ENCODE measurements at places on chromosomes 1 and 21. TPM values are rescaled to one million over a fixed set of nuclear protein-coding genes. Genes with fewer than 3 reads are reported as not detected.
A peak's percentile ranks its signal among the peaks of the same experiment; 100 is the strongest.

DNA sequence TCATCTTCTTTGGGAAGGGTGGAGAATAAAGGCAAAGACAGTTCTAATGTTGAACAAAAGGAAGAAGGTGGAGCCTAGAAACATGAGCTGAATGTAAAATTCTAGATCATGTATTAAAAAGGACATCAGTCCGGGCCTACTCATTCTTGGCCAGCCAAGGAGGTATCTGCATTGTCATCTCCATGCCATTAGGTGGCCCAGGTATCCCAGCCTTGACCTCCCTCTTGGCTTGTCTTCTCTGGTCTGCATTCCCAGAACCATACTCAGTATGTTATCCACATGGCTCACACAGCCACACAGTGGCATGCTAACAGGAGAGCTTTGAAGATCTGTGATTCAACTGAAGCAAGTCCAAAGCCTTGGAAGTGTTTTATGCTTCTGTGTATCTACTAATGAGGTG lies 369.8 kb upstream of the KAZN start:
- no peaks in the 10 kb centered on the region for H3K4me1 ChIP-seq
- no peak for DNase-seq
- no peak overlapping the region for H3K4me3 ChIP-seq
- no peaks in the 10 kb centered on the region for H3K27me3 ChIP-seq

DNA sequence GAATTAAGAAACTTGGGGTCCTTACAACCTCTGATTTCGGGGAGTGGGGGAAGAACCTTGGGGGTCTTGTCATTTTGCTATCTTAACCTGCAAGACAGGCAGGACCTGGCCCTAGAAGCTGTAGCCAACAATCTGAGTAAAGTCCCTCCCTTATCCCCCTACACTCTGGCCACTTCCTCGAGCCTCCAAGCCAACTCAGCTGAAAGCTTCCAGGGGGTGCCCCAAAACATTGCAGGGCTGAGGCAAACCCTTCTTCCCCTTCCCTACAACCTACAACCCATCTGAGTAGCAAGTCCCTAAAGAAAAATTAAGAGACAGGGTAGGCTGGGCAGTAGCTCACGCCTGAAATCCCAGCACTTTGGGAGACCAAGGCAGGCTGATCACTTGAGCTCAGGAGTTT lies 5.0 kb downstream of the CERS2 start:
- H3K4me3 ChIP-seq = no peak overlapping the region
- peaks cover 43% of the 10 kb centered on the region for H3K4me1 ChIP-seq
- no peaks in the 10 kb centered on the region for H3K27me3 ChIP-seq
- peaks cover 14% of the 10 kb centered on the region for H3K36me3 ChIP-seq

- DNase-seq = no peak
- no peak overlapping the region for H3K4me3 ChIP-seq
- H3K27ac ChIP-seq = no peak overlapping the region
- peaks cover 5% of the 10 kb centered on the region for H3K36me3 ChIP-seq
- H3K4me1 ChIP-seq = peaks cover 10% of the 10 kb centered on the region
- no peaks in the 10 kb centered on the region for H3K27me3 ChIP-seq
Observed at GRCh38 chr1:212396638-212397037, 18.0 kb downstream of the PACC1 start.

DNA sequence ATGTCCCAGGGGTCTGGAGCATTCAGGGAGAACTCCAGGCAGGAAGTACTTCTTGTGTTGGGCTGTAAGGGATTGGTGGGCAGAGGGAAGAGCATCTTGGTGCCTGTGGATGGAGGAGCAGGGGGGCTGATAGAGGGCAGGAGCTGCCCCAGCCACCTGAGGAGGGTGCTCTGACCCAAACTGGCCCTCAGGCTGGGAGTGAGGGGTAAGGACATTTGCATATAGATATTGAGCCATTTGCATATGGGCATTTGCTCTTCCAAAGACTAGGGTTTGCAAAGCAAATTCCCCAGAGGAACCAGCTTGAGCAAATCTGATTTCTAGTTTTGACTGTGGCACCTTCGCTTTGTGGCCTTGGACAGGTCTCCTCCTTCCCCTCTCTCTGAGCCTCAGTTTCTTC lies 18.2 kb downstream of the ZNF362 start:
- no peak for DNase-seq
- H3K4me1 ChIP-seq = peaks cover 32% of the 10 kb centered on the region
- H3K27me3 ChIP-seq = no peaks in the 10 kb centered on the region
- H3K4me3 ChIP-seq = no peak overlapping the region
- H3K36me3 ChIP-seq = peaks cover 4% of the 10 kb centered on the region

- H3K27ac ChIP-seq = no peak overlapping the region
- DNase-seq = no peak
- no peak overlapping the region for H3K4me3 ChIP-seq
- peaks cover 20% of the 10 kb centered on the region for H3K27me3 ChIP-seq
- peaks cover 3% of the 10 kb centered on the region for H3K4me1 ChIP-seq
- H3K36me3 ChIP-seq = peaks cover 2% of the 10 kb centered on the region
Observed at GRCh38 chr1:244920911-244921761, 56.8 kb upstream of the HNRNPU start.

DNA sequence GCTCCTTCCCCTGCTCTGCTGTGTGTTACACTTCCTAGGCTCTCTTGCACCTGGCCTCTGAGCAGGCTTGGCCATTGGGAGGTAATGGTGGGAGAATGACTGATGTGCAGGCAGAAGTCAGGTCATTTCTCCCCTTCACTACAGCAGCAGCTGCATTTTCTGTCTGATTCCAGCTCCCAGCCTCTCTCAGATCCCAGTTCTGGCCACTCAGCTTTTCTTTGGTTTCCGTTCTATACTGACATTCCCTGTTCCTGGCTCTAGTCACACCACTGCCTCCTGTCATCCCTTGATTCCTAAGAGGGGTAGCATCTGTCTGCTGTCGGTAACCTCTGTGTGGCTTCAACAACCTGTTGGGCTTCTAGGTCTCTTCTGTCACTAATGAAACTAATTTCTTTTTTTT lies 127.7 kb upstream of the HOOK1 start:
- H3K4me3 ChIP-seq = no peak overlapping the region
- no peaks in the 10 kb centered on the region for H3K4me1 ChIP-seq
- no peaks in the 10 kb centered on the region for H3K27me3 ChIP-seq
- no peaks in the 10 kb centered on the region for H3K36me3 ChIP-seq
- H3K27ac ChIP-seq = no peak overlapping the region
- DNase-seq = no peak

- H3K36me3 ChIP-seq = no peaks in the 10 kb centered on the region
- peaks cover 25% of the 10 kb centered on the region for H3K27me3 ChIP-seq
- DNase-seq = peak; percentile 30
- peaks cover 35% of the 10 kb centered on the region for H3K4me1 ChIP-seq
Observed at GRCh38 chr1:182614796-182615454, 10.7 kb upstream of the RGS16 start.

DNA sequence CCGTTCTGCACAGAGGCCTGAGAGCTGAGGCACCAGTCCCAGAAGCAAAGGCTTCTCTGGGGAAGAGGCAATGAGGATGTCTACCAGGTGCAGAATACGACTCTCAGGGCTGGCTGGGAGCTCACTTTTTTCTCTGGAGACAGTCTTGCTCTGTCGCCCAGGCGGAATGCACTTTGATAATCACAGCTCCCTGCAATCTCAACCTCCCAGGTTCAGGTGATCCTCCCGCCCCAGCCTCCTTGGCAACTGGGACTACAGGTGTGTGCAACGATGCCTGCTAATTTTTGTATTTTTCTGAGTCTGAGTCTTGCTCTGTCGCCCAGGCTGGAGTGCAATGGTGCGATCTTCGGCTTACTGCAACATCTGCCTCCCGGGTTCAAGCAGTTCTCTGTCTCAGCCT lies 17.6 kb downstream of the NADK start:
- H3K4me1 ChIP-seq = peaks cover 2% of the 10 kb centered on the region
- H3K27me3 ChIP-seq = no peaks in the 10 kb centered on the region
- no peak for DNase-seq
- no peaks in the 10 kb centered on the region for H3K36me3 ChIP-seq
- H3K27ac ChIP-seq = no peak overlapping the region
- H3K4me3 ChIP-seq = no peak overlapping the region

DNA sequence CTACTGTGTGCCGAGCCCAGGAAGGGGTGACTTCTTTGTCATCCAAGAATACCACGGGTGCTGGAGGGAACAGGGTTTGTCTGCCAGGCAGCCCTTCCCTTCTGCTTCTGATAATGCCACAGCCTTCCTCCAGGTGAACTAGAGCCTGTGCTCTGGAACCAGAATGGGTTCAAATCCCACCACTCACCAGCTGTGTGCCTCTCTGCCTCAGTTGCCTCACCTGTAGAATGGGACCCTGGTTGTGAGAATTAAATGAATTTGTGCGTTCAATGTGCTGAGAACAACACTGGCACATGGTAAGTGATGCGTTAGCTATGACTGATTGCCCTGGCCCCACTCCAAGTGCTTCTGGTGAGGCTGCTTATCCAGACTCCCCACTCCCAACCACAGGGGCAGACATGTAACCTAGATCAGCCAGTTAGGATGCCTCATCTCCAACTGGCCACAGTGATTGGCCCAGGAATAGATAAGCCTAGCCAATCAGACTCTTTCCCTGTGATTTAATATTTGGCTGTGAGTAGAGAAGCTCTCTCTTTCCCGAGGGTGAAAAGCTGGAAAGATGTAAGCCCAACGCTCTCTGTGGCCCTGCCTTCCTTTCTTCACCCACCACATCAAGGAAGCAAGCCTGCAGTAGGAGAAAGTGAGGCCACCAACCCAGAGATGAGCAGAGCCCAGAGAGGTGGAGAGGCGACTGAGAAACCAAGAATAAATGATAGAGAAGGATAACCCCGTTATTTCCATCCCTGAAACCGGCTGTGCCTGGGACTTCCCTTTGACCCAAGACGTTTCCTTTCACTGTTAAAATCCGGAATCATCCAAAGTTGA lies 20.8 kb upstream of the LAPTM5 start:
- peak overlapping the region; percentile 81 for H3K27ac ChIP-seq
- DNase-seq = no peak

- H3K36me3 ChIP-seq = no peaks in the 10 kb centered on the region
- no peaks in the 10 kb centered on the region for H3K27me3 ChIP-seq
- no peak overlapping the region for H3K27ac ChIP-seq
- DNase-seq = no peak
- no peak overlapping the region for H3K4me3 ChIP-seq
- H3K4me1 ChIP-seq = peaks cover 3% of the 10 kb centered on the region
Observed at GRCh38 chr21:45622416-45623097, 21.0 kb upstream of the PCBP3 start.

The KCNA3 gene
- 115 TPM for total RNA-seq

The RNF115 gene
- 16.6 TPM for total RNA-seq
